H9 (cell line): ENCODE measurements at places on chromosomes 4 and X.
A peak's percentile ranks its signal among the peaks of the same experiment; 100 is the strongest.

- no peak for DNase-seq
Measured at GRCh38 chr4:139060591-139060990, 45.0 kb downstream of the NOCT start.

GRCh38 chr4:422587-422986, 76.4 kb downstream of the ZNF721 start:
- no peak for DNase-seq

- DNase-seq = no peak
Measured at GRCh38 chr4:139783741-139784484, 118.3 kb downstream of the MGST2 start.

DNA sequence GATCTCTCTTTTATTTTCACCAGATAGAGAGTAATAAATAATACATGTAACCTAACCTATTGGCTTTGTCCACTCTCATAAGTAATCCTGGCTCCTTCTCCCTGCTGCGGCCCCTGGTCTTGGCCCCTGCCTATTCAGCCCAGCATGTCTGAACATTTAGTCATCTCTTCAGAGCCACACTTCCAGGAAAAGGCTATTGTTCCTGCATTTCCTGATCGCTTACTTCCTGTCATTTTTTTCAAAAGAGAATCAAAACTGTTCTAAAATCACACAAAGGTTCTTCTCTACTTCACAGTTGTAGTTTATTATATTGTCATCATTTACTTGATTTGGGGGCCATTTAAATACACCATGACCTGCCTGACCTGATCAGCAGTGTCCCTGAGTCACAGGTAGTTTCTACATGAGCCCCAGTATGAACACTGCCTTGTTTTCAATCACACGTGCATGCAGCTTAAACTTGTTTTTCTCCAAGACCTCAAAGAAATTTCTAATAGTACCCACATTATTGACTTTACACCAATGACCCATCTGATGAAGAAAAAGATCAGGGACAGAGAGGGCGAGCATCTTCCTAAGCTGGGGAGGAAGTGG, 47.4 kb upstream of the KDR start:
- no peak for DNase-seq

- no peak for DNase-seq
Measured at GRCh38 chrX:24728530-24728929, 34.8 kb downstream of the POLA1 start.

DNA sequence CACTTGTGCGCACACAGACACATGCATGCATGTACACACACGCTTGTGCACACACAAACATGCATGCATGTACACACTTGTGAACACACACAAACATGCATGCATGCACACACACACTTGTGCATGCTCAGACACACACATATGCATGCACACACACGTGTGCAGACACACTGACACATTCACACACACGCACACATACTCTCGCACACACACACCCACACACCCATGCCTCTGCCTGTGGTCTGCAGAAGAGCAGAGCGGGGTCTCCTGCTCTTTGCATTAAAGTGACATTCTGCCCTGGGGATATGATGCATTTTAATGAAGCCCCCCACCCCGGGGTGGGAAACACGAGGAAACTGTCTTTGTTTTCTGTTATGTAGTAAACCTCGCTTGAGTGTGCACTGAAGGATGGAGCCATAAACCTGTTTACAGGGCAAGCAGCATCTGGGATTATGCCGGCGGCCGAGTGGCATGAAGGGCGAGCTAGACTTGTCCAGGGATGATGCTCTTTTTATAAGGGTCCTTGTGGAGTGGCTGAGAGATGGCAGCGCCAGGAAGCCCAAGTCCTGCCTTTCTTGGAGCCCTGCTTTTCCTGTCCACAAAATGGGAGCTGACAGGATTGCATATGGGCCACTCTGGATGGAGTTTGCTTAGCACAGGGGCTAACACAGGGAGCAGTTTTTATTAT, 17.8 kb downstream of the PSAPL1 start:
- peak; percentile 11 for DNase-seq

DNA sequence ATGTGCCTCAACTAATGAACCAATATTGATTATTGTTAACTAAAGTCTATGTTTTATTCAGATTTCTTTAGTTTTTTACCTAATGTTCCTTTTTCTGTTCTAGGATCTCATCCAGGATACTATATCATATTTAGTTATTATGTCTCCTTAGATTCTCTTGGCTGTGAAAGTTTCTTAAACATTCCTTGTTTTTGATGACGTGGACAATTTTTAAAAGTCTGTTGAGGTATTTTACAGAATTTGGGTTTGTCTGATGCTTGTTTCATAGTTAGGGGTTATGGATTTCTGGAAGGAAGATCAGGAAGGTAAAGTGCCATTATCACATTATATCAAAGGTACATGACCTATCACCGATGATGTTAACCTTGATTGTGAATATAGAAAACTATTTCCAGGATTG, 18.2 kb upstream of the MCTS1 start:
- no peak for DNase-seq

DNA sequence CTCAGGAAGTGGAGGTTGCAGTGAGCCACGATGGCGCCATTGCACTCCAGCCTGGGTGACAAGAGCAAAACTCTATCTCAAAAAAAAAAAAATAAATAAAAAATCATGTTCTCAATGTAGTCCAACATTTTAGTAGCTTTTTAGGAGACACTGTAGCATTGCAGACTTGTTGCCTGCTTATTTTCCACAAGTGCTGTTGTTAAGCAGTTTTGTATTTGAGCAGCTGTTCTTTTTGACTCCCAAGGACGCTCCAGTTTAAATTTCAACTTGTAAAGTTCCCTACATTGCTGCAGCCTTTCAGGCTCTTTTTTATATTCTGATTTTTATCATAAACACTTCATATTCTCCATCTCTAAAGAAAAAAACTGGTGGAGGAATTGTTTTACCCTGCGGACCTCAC, 83.1 kb downstream of the PPEF2 start:
- DNase-seq = no peak

DNA sequence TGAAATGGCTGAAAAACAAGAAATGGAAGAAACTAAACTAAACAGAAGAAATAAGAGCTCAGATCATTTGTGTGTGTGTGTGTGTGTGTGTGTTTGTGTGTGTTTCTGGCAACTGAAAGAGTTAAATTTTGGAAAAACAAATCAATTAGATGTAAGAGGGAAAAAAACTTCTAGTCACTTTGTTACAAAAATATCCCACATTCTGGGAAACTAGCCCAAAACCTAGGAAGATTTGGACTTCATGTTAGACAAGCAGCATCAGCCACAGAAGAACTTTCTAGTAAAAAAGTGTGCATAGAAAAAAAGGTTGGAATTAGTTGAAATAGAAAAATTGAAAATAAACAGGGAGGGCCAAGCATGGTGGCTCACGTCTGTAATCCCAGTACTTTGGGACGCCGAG, 111.6 kb upstream of the PRKG2 start:
- no peak for DNase-seq

DNA sequence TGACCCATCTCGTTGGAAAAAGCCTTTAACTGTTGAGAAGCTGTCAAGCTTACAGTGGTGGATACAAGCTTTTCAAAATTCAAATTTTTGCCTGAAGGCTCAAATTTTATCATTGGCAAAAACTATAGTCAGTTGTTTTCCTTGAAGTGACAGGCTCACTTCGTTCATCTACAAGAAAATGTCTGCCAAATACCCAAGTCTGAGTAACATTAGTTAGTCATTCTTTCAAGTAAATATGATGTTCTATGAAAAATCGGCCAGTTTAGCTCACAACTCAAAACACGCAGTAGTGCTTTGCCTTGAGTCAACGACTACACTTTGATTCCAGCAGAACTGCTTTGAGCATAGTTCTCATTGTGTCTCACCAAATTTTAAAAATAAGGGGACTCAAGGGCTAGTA, 170.3 kb upstream of the MAMLD1 start:
- DNase-seq = no peak

DNA sequence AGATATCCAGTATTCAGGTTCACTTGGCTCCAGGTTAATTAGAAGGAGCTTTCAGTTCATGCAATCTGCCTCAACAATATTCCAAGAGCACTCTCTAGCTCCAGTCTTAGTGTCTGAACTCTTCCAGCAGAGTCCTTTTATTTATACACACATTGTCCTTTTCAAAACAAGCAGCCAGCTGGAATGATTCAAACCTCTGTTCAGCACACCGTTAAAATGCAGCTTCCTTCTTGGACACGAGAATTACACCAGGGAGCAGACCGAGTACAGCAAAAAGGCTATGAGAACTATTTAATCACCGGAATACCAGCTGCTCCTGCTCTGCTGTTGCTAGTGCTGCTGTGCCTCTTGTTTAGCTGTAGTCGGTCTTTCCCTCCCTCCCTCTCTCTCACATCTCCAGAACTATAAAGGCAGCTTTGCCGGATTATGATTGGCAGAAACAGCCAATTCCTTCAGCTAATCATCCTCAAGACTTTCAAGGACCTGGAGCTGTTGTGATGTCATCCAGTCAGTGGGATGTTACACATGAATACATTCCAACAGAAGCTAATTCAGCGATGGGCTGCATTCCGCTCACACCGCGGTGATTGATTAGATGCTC, at the start of gene NDST4:
Gene NDST4, minus strand, starts transcription at position 115 of the 601 bp plus-strand sequence. CDS start 36,584 bp downstream, outside the sequence.
- no peak for DNase-seq

- DNase-seq = no peak
Measured at GRCh38 chrX:136666088-136666487, 18.1 kb downstream of the CD40LG start.

- DNase-seq = no peak
Measured at GRCh38 chr4:60648774-60649173, 551.4 kb upstream of the ADGRL3 start.

DNA sequence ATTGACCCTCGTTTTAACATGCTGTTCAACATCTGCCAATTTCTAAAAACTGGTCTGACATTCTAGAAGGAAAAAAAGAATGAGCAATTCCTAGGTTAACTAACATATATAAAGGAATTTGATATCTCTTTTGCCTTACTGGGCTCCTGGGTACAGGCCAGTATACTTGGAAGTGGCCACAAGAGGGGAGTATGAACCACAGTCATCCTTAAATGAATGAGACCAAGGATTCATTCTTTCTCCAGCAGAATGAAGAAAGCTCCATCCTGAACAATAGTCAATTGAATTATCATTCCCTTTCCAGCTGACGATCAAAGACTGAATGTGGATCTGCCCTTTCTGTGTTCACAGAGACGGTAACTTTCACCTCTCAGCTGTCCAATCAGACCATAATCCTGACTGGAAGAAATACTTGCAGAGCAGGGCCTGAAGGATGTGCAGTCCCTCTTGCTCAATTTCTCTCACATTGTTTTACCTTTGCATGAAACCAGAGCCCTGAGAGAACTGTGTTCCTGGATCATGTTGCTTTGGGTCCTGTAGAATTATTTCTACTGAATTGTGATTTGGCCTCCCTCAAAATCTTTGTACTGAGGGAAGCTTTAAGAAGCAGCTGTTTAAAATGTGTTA, 14.8 kb upstream of the SPARCL1 start:
- no peak for DNase-seq

DNA sequence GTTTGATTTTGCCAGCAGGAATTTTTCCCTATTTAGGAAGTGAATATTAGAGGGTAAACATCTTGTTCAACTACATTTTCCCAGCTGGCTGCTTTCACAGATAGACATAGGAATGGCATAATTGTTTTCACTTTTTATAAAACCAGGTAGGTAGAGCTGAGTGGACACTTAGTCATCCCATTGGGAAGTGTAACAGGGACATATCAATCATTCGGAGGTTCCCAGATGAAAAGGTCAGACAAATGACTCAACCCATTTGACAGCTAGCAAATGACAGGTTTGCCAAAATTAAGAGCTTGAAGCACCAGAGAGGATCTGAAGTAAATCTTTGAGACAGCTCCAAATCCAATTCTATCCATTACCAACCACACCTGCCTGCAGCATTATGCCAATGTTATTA, 205.3 kb downstream of the SLC39A8 start:
- DNase-seq = no peak

- peak; percentile 37 for DNase-seq
Measured at GRCh38 chr4:48578132-48578968, 88.3 kb downstream of the ZAR1 start.
